ENCODE measurements at places on chromosomes 4 and X.

DNA sequence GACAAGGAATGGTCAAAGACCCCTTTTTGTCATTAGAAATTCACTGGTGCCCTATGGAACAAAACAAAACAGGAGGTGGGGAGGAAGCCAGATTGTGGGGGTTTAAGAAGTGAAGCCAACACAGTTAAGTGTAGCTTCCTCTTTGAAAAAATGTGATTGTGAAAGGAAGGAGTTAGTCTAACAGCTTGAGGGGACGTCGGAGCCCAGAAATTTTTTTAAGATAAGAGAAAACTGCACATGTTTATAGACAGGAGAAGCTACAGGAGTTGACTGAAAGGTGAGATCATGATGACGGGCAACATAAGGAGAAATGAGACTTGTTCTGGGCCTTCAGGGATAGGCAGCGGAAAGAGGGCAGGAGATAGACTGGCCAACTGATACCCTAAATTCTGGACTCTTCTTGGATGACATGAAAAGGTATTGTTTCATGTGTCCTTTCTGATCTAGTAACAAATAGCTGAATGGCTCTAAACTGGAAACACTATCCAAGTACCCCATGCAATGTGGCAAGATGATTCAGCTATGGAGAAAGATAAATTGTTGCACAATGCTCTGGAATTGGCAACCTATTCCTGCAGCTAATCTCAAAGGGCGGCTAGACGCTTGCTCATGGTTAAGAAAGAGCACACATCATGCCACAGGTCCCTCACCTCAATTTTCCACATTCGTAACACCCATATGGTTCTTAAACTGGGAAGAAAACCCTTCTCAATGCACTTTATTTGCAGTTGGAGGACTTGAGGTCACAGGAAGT lies 3.7 kb upstream of the HDAC8 start:
- DNase-seq = no peak

DNA sequence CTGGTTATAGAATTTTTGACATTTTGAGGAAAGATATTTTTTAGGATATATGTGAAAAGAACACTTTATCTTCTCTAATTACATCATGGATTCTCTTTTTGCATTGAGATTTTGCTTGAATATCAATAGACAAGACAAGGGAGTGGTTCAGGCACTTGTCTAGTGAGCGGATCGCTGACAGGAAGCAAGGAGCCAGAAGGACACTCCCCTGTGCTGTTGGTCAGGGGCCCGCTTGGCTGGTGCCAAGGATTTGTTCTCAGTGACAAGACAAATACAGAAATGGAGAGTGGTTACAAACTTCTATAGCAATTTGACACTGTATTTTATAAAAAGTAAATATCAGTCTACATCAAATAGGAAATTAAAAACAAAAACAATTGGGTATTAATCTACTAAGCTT lies 60.0 kb downstream of the SLC9B1 start:
- DNase-seq = no peak

DNA sequence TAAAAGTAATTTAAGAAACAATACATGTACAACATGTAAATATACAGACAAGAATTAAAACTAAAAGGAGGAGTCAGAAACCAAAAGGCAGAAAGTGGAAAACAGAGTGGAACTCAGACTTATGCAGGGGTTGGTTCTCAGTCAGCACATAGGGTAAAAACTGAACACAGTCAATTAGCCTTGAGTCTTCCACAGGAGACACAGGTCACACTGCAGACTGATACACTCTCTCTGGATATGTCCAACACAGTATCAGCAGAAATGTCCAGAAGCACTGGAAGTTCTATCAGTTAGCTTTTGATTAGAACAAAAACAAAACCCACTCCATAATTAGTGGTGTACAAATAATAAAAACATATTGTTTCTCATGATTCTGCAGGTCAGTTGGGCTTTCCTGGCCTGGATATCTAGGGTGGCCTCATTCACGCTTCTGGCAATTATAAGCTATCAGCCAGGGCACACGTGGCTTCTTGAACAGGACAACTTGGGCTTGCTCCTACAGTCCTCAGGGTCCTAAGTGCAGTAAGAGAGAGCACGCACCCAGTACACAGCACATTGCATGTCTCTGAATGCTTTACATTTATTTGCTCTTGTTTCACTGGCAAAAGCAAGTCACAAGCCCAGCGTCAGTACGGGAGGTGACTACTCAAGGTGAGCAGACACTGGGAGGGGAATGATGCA lies 21.6 kb downstream of the TEC start:
- DNase-seq = no peak

- DNase-seq = no peak
Measured at GRCh38 chr4:38870098-38870808, 2.6 kb downstream of the FAM114A1 start.

DNA sequence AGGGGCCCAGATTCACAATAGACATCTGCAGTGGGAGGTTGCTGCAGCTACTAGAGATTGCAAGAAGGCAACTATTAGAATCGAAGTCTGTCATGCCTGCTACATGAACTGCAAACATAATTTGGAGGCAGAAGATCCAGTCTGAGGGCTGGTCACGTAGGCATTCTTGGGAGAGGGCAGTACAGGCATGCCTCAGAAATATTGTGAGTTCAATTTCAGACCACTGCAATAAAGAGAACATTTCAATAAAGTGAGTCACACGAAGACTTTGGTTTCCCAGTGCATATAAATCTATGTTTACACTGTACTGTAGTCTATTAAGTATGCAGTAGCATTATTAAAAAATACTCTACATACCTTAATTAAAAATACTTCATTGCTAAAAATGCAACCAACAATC lies 585.8 kb upstream of the FAT1 start:
- DNase-seq = no peak

DNA sequence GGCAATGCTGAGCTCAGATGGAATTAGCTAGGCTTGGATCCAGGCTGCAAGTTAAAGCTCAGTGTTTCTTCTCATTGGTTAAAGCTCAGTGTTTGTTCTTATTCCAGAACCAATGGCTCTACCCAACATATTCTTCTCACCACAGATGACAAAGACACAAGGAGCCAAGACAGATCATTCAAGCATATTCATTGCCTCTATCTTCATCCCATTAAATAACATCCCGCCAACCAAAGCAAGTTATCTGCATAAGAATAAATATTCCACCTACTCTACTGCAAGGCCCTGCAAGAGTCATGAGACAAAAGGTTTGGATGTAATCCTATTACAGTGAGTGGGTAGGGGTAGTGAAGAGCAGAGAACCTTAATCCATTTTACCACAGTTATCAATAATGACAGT lies 766.5 kb downstream of the C4orf33 start:
- DNase-seq = no peak

DNA sequence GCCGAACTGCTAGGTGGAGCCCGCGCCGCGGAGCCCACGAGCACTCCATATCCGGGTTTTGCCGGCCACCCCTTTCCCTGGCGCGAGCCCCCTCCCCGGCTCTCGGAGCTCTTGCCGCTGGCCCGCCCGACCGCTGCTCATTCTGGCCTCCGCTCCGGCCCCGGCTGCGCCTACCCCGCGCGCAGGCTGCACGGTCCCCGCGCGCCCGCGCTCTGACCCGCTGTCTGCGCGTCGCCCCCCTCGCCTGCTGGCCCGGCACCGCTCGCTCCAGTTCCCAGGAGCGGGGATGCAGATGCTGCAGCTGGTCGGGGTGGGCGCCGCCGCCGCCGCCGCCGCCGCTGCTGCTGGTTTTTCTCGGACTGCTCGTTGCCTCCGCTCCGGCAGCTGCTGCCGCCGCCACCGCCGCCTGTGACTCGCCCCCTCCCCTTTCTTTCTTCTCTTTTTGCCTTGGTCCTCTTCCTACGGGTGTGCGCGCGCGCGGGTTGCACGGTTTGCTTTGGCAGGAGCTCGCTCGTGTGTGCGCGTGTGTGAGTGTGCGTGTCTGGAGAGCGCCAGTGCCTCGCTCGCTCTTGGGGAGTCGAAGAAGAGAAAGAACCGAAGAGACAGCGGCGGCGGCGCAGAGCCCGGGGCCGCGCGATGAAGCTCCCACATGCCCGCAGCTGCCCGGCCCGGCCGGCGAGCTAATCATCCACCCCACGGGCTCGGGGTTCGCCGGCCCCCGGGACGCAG lies at the start of gene ADGRL3:
ADGRL3 (plus strand) TSS at position 140 of the 729 bp plus-strand sequence.
- DNase-seq = no peak

GRCh38 chr4:19636451-19636850 lies 615.3 kb upstream of the SLIT2 start:
- DNase-seq = no peak

- no peak for DNase-seq
Measured at GRCh38 chr4:40848251-40848650, 98.5 kb downstream of the NSUN7 start.

- no peak for DNase-seq
Measured at GRCh38 chrX:85140964-85141363, 102.6 kb downstream of the SATL1 start.

DNA sequence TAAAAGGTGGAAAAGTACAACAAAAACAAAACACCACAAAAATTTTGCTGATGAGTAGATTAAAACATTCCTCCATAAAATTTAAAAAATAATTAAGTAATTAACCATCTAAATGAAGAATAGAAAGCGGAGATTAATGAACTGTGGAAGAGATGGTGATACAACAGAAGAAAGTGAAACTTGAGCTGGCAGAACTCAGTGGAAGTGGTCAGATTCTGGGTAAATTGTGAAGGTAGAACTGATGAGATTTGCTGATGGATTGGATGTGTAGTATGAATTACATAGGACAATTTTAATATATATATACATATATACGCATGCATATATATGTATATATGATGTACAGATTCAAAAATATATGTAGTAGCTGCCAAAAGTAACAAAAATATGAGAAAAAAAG lies 73.9 kb downstream of the AMOT start:
- DNase-seq = no peak

DNA sequence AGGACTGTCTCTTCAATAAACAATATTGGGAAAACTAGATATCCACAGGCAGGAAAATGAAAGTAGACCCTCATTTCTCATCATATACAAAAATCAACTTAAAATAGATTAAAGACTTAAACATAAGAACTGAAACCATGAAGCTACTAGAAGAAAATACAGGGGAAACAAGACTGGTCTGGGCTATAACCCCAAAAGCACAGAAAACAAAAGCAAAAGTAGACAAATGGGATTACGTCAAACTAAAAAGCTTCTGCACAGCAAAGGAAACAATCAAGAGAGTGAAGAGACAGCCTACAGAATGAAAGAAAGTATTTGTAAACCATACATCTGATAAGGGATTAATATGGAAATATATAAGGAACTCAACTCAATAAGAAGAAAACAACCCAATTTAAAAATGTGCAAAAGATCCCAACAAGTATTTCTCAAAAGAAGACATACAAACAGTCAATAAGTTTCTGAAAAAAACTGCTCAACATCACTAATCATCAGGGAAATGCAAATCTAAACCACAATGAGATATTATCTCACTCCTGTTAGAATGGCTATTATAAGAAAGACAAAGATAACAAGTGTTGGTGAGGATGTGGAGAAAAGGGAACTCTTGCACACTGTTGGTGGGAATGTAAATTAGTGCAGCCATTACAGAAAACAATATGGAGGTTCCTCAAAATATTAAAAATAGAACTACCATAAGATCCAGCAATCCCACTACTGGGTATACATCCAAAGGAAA lies 325.3 kb upstream of the RASGEF1B start:
- DNase-seq = no peak

DNA sequence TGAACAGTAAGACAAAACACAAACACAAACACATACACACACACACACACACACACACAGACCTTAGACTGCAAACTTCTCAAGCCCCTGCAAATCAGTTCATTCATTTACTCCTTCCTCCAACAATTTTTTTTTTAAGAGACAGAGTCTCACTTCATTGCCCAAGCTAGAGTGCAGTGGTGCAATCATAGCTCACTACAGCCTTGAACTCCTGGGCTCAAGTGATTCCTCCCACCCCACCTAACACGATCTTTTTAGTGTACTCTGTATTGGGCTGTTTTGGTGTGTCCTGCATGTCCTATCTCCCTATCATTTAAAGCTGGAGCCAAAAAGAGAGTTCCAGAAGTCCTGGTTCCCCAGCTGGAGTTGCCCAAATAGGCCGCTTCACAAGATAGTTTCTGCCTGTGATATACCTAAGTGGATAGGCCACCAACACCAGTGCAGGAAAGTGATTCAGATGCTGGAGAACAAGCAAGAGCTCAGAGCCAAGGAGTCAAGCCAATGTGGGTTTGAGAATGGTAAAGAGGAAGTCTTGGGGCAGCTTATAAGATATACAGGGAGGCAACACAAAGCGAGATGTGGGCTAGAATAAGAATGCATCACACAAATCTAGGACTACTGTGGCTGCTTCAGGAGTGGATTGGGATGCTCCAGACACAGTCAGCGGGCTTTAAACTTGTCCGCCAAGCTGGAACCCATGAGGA lies 85.4 kb upstream of the RAPGEF2 start:
- no peak for DNase-seq

- DNase-seq = no peak
Measured at GRCh38 chrX:3609810-3610209, 103.6 kb downstream of the PRKX start.

DNA sequence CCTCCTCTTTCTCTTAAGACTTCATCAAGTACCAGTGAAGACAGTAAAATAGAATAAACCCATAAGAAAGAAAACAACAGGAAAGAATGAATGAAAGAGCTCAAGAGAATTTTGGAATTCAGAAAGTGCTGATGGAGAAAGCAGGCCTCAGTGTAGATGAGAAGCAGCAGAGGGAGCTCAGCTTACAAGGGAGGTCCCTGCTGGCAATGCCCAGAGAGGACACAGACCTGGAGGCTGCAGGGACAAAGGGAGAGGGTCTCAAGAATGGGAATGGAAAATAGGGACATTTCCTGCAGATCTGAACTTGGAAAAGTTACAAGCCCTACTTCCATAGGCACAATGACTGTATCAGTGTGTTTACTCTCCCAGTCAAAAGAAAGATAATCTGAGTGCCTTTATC lies 64.5 kb upstream of the MAGEA10 start:
- no peak for DNase-seq

DNA sequence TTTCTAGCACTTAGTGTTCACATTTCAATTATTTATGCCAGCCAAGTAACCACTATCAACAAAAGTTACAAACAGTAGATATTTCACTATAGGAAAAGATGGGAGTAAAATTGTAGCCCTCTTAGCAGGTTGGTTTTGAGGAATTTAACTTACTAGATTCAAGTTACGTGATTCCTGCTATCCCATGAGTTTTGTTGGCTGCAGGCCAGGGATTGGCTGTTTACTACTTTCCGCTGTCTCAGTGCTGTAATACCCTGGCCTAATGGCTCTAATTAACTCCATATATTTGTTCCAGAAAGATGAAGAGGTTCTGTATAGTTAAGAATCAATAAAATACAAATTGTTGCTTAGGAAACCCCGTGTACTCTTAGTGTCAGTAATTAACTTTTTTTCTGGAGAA lies 55.5 kb upstream of the MAGED1 start:
- no peak for DNase-seq

DNA sequence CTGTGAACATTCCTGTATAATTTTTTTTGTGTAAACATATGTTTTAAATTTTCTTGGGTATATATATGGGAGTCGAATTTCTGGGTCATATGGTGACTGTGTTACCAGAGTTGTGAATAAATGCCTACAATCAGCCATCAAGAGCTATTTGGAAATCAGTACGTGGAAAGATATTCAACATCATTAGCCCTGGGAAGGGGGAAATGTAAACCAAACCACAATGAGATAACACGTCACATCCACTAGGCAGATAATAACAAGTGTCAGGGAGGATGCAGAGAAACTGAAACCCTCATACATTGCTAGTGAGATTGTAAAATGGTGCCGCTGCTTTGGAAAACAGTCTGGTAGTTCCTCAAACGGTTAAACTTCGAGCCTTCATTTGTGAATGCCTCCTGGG lies 43.9 kb downstream of the LUZP4 start:
- DNase-seq = no peak

- DNase-seq = no peak
Measured at GRCh38 chrX:64975491-64975890, 759 bp downstream of the ZC4H2 start.

- DNase-seq = no peak
Measured at GRCh38 chr4:14362385-14362784, 639.9 kb upstream of the CPEB2 start.
